8988T (cell line): ENCODE measurements at places on chromosomes 13 and 19.

DNA sequence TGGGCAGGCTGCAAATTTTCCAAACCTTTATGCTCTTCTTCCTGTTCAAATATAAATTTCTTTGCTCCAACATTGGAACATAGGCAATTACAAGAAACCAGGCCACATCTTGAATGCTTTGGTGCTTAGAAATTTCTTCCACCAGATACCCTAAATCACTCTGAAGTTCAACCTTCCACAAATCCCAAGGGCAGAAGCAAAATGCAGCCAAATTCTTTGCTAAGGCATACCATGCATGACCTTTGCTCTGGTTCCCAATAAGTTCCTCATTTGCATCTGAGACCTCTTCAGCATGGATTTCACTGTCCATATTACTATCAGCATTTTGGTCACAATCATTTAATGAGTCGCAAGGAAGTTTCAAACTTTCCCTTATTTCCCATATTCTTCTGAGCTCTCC, 130.9 kb downstream of the DIAPH3 start:
- no peak for DNase-seq

GRCh38 chr13:44159633-44160279, 213.9 kb upstream of the SERP2 start:
- DNase-seq: peak; percentile 39

DNA sequence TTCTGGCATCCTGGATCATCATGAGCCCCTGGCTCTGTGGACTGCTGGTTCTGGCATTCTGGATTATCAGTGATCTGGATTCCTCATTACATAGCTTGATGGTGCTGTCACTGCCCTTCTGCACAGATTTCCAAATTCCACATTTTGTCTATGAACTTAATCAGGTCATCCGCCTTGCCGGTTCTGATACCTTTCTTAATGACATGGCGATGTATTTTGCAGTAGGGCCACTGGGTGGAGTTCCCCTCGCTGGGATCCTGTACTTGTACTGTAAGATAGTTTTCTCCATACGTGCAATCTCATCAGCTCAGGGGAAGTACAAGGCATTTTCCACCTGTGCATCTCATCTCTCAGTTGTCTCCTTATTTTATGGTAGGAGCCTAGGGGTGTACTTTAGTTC, 24.4 kb upstream of the OR7C2 start:
- no peak for DNase-seq

- DNase-seq: no peak
These were observed 1606.3 kb upstream of the MIR17HG start for GRCh38 chr13:89740994-89741685.

DNA sequence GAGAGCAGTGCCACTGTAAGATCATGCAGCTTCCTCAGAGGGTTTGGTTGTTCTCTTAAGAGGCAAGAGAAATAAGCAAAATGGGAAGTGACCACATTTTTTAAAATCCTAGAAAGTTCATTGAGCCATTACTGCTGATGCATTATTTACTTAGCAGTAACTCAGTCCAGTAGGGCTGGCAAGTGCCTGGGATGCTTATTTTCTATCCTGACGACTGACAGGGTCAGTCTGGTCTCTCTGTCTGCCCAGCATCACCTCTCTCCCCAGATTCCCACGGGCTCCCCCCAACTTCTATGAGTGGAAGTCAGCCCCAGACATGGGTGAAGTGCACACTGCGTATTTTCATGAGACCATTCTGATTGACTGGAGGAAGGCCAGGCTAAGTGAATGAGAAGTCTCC, 10.4 kb downstream of the SHISA2 start:
- DNase-seq: no peak

- no peak for DNase-seq
These were observed 68.3 kb downstream of the STARD13 start for GRCh38 chr13:33217256-33217655.

GRCh38 chr19:39558624-39559117, 18.7 kb upstream of the EID2 start:
- DNase-seq: no peak

DNA sequence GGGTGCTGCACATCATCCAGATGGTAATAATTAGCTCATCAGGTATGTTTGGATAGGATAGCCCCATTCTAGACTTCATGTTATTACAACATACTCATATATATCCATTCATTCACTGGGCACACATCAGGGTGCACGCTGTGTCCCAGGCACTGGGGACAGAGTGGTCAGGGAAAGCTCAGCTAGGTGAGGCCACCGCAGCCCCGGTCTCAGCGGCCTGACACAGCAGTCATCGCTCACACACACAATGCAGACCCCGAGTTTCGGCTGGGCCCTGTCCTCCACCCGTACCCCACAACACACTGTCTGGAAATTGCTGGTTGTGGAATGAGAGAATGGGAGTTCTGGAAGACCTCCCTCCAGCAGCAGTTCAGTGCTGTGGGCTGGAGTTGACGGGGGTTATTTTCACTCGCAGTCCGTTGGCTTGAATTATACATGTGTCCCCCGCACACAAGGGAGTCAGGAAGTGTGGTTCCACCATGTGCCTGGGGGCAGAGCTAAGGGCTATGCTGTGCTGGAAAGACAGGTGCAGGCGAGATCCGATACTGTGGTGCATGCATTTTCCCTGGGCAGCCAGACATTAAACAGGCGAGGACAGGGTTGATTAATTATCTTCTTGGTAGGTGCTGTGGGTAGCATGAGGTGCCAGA, 257.6 kb downstream of the TEX29 start:
- no peak for DNase-seq

DNA sequence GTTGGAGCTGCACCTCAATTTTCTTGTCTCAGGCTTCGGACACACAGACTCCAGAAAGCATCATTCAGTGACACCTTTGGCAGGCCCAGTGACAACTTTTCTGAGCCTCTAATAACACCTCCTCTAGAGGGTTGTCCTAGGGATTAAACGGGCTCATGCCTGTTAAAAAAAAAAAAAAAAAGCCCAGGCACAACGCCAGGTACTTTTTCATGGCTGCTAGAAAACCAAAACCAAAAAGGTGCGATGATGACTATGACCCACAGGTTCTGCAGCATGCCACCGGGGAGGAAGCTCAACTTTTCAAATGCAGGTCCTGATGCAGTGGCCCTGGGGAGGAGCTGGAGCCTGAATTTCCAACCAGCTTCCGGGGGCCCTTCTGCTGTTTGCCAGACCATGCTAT, 184.2 kb downstream of the ABCC4 start:
- no peak for DNase-seq

GRCh38 chr19:31392464-31392863, 43.2 kb upstream of the TSHZ3 start:
- no peak for DNase-seq

DNA sequence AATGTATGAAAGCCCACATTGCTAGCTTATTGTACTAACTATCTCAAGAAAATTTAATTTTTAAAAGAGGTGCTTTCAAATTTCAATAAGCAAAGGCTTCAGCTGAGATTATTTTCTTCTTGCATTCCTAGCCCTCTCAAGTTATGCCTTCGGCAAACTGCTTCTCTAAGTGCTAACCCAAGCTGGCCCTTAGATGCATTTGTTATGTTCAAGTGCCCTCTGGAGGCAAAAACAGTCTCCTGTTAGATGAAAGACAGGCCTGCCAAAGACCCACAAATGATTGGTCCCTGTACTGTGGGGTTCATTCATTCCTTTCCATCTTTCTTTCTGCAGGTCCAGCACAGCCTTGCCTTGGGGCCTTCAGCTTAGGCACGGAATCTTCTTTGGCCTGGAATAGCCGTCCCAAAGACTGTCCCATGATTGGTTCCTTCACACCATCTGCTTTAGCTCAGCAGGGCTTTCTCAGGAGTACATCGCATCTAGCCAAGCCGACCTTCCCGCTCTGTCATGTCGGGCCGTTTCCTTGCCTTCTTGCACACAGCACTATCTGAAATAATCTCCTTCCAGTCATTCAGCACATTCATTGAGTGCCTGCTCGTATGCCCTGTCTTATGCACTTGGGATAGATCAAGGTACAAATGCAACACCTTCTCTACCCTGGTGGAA, 26.4 kb upstream of the TPTE2 start:
- DNase-seq: no peak

DNA sequence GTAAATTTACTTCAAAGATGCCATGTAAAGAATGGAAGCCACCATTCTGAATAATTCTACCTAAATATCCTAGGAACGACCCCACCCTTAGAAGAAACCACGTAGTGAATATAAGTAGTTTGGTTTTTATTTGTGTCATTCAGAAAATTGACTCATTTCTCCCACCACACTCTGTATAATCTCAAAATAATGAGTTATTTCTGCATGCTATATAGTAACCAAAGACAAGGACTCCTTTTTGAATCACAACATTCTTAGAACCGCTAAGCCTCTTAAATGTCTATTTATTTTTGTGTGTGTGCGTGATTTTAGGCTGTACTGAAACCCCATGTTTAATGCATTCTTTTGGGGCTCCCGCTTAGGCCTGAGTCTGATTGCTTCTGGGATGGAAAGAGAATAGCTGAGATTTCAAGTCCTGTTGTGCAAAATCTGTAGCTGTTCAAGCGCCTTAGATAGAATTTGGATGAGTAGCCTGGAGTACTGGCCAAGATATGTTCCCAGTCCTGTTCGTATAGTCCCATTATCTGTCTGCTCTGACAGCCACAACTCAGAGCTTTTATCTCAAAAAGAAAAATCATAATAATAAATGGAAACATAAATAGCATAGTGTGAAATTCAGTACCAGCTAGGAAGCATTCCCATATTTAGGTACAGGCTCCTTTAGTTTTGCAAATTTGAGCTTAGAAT, 532.4 kb upstream of the NBEA start:
- DNase-seq: no peak

GRCh38 chr13:102138635-102139190, 263.1 kb downstream of the FGF14 start:
- no peak for DNase-seq

DNA sequence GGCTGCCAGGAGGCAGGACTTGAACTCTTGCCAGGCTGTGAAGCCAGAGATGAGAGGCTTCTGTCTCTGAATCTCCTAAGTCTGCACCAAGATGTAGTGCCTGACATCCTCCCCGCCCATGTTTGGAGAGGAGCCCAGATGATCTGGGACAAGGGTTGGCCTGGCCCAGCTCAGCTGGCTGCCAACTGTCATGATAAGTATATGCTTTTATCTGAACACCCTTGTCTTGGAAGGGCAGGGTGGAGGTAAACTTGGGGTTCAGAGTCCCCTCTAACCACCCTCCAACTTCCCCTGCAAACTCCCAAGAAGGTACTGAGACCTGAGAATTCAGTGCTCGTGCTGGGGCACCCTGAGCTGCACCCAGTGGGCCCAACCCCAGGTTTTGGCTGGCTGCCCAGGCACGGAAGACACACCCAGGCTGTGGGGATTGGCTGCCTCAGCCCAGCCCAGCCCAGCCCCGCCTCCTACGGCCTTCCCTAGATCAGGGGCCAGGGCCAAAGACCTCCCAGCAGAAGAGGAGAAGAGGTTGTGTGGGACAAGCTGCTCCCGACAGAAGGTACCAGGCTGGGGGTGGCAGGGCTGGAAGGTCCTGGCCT, at the start of gene CYP4F12:
Gene CYP4F12 (plus strand): TSS at position 508 of the 596 bp plus-strand sequence. CDS start 443 bp downstream, outside the sequence.
- no peak for DNase-seq

GRCh38 chr13:60335531-60335930, 61.5 kb upstream of the TDRD3 start:
- no peak for DNase-seq

DNA sequence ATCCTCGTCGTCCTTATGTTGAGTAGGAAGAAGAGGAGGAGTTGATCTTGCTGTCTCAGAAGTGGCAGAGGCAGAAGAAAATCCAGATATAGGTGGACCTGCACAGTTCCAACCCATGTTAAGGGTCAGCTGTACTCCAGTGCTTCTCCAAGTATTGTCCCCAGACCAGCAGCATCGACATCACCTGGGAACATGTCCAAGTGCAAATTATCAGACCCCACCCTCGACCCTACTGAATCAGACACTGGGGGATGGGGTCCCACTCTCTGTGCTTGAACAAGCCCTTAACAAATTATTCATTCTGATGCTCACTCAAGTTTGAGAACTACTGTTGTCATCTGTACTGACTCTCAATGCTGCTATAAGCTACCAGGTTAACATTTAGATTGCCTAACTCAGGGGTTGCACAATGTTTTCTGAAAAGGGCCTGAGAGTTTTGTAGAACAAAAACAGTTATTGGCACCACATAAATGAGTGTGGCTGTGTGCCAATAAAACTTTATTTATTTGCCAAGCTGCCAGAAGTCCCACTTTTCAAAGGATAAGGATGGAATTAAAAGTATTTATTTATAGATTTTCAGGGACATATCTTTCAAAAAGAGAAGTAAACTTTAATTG, 226.7 kb upstream of the IPO5 start:
- no peak for DNase-seq

DNA sequence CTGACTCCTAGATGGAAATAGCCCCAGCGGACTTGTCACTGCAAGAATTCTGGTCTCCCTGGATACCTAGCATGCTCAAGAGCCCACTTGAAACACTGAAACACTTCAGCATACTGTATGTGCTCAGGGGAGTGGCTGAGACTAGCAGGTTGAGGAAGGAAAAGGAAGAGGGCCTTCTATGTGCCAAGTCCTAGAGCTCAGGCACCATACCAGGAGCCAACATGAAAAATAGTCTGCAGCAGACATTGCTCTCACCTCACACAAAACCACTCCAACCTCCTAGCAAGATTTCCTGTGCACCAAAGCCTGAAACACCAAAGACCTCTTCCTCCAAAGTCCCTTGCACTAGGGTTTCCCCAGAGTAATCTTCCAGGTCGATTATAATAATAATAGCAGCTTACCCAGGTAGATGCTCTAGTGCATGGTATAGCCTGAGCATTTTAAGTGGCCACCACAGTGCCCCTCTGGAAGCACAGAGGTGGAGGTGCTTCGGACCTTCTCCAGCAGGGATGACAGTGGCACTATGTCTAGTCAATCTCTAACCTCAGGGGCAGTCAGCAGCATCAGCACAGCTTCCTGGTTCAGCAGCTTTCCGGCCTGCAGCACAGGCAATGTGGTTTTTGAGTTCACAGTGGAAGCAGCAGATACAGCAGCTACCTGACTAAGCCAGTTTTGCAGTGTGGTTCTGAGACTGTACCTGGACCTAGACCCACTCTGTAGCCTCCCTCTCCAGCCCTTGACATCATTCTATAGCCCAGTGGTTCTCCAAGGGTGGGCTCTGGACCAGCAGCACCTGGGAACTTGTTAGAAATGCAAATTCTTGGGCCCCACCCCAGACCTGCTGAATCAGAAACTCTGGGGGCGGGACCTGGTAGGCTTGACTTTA, 45.6 kb upstream of the UBE2L5 start:
- DNase-seq: no peak

- no peak for DNase-seq
These were observed 953.2 kb downstream of the SLITRK6 start for GRCh38 chr13:84845907-84846619.

DNA sequence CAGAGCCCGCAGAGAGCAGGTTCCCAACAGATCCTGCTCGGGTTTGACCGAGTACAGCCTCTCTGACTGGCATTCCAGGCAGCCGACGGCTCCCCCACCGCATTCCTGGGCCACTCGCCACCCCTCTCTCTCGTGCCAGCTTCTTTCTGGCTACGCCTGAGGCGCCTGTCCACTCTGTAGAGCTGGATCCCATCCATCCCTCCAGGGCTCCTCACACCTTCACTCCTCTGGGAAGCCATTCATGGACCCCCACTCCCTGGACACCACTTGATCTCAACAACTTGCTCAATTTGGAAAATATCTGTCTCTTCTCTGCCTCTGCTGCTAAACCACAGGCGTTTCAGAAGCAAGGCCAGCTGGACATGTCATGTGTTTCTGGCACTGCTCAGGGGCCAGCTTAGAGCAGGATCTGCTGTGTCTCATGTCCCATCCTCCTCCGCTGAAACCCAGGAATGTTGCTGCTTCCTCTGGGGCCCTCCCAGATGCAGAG, 30.6 kb upstream of the ATP1A3 start:
- DNase-seq: no peak
